ENCODE measurements at places on chromosomes 1 and 21.

DNA sequence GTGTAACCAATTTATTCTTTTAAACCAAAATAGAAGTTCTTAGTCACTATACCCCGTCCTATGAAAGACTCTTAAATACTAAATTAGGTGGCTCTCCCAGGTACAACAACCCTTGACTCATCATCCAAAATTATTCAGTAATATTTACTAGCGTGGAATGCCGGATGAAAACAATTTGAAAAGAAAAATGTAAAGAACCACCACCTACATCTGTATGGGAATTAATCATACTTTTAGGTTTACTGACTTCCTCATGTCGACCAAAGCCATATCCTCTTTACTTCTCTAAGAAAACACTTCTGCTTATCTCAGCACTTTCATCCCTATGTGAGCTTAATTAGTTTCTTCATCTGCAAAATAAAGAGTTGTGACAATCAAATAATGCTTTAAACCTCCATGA lies 139.6 kb downstream of the AKT3 start:
- no peak for DNase-seq

DNA sequence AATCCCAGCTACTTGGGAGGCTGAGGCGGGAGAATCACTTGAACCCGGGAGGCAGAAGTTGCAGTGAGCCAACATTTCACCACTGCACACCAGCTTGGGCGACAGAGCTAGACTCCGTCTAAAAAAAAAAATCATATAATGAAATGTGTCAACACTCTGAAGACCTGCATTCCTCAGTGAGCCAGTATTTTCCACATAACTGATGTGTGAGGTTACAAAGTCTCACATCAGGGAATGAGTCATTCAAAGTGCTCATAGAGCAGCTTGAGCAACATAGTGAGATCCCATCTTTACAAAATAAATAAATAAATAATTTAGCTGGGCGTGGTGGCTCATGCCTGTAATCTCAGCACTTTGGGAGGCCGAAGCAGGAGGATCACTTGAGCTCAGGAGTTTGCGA lies 65.5 kb downstream of the CASZ1 start:
- DNase-seq = no peak

GRCh38 chr1:169958987-169959386 lies 65.3 kb upstream of the SCYL3 start:
- no peak for DNase-seq

DNA sequence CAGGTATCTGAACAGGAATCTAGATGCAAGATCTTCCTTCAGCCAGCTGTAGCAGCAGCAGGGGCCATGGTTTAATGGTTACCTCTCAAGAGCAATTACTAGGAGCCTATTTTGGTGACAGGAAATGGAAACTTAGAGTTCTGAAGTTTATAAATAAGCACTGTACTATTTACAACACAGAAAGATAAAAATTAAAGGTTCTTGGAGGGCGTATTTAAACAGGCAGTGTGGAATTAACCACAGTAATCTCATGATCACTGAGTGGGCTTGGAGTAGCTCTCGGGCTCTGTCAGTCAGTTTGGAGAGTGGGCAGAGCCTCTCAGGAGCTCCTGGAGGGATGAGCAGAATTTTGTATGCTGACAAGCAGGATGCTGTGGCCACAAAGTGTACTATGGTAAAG lies 10.2 kb upstream of the FCRL5 start:
- DNase-seq = no peak

GRCh38 chr1:54922921-54923421 lies 36.0 kb upstream of the DHCR24 start:
- no peak for DNase-seq

DNA sequence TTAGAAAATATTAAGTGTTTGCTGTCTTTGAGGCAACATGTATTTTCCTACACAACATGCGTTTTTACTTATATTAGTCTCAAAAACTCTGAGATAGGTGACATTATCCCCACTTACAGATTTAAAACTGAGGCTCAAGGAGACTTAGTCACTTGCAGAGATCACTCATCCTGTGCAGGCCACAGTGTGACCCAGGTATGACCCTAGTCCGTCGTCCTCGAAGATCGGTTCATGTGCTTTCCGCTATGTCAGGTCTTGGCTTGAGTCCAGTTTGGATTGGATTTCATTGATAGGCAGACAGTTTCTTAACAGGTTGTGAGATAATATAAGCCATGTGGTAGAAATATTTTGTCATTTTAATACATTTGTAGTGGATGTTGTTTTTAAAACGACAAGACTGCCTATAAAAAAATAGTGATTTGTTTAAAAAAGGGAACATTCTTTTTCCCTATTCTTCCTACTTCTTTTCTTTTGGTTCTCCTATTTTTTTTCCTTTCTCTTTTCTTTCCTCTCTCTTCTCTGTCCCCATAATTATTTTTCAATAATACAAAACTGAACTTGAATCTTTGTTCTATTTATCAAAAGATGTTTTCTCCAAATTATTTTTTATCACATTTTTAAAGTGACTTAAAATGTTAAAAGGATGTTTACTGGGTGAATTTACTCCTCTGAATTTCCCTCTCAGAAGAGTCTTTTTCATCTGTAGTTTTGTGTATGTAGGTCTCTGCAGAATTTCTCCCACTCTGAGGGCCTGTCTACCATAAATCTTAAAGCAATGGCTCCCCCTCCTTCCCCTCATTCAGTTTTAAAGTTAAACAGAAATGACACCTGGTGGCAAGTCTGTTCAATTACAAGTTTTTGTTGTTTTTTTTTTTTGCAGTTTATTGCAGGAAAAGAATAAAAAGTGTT lies 81.8 kb downstream of the PHTF1 start:
- DNase-seq = no peak

- DNase-seq = peak; percentile 78
Observed at GRCh38 chr1:149962039-149962647, 25.5 kb upstream of the MTMR11 start.

GRCh38 chr1:17665950-17666720 lies 89.0 kb upstream of the ACTL8 start:
- DNase-seq = no peak
